ENCODE measurements at places on chromosomes 1 and 21.

GRCh38 chr1:202956969-202957368 is 1.1 kb downstream of the ADIPOR1 start:
- no peak for DNase-seq

DNA sequence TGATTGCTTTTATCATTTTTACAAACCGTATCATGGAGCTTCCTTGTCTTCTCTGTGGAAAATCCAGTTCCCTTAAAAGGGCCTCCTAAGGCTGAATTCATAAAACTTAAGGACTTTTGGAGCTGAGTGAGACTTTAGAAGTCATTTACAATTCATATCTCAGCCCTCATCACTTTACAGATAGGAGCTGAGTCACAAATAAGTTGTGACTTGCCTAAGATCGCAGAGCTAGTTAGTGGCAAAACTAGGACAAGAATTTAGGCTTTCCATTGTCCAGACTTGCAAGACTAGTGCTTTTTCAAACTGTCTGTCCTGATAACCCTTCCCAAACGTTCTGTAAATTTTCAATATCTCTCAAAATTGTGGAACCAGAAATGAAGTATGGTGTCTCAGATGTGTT is 37.3 kb downstream of the C1orf21 start:
- no peak for DNase-seq

- peak; percentile 1 for DNase-seq
Measured at GRCh38 chr1:72891976-72892375, 609.6 kb upstream of the NEGR1 start.

DNA sequence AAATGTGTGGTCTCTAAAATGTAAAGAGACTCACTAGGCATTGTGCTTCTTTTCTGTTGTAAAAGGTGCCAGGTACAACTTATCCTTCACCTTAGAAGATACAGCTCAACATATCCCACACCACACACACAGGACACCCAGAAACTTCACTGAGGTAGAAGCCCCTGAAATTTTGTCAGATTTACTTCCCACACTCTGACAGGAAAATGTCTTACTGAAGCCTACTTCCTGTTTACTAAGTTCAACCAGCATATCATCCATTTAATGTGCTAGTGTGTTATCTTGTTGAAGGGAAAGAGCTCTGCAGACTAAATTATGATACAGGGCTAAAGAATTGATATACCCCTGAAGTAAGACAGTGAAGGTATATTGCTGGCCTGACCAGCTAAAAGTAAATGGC is 39.9 kb upstream of the INSL5 start:
- DNase-seq: no peak

DNA sequence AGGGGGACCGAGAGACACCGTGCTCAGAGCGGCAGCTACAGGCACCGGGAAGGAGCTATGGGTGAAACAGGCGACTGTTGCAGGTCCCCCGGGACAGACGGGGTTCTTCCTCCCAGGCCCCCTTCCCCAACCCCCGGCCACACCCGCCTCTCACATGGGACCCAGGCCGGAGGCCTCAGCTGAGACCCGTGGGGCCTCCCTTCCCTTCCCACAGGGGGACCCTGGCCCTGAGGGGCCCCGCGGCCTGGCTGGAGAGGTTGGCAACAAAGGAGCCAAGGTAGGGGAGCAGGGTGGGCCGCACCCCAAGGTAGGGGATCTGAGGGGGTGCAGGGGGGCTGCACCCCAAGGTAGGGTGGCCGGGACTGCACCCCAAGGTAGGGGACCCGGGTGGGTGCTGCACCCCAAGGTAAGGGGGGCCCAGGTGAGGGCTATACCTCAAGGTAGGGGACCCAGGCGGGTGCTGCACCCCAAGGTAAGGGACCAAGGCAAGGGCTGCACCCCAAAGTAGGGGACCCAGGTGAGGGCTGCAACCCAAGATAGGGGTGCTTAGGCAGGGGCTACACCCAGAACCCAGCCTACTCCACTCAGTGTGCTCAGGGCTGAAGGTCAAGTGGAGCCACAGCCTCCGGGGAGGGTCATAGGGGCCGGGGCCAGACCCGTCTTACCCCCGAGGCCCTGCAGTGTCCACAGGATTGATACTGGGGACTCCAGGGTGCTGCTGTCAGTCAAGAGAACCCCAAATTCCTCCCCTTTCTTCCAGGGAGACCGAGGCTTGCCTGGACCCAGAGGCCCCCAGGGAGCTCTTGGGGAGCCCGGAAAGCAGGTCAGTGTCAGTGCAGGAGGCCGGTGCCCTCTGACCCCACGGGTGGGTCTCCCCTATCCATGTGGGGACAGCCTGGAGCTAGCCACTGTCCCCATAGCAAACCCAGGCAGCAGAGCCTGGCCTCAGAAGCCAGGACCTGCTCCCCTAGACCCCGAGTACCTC is 22.7 kb downstream of the COL6A2 start:
- no peak for DNase-seq

DNA sequence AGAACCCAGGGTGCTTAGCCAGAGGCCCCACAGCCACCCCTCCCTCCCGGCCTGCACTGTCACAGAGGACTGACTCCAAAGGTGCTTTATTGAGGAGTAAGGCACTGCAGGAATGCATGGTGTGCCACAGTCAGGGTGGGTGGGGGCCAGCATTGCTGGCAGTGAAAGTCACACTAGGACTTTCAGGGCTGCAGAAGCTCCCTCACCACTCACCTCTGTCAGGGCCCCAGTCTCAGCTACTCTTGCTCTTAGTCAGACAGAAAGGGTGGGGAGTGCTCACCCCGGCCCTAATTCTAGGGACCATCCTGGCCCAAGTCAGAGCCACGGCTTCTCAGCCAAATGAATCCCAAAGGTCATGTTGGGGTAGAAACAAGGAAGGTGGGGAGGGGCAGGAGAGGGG is 19.4 kb downstream of the KNCN start:
- no peak for DNase-seq

All from fibroblast of upper back skin (primary cell).